ENCODE measurements at places on chromosomes 2 and 18.

- no peak for DNase-seq
Observed at GRCh38 chr2:206708286-206708685, 9.9 kb downstream of the DYTN start.

DNA sequence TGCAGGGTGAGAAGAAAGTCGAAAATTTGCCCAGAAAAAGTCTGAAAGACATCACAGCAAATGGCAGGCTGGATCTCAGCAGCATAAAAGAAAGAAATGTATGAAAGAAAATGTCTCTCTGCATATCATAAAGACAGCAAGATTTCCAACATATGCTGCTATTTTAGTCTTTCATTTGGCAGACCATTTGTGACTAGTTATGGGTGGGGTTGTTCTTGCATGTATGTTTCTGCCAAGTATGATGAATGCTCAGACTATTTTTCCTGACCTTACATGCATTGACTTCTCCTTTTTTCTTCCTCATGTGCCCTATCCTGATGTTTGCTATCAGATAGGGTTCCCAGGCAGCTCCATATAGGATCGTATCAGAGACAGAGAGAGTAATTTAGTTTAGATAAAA is 58.5 kb upstream of the PARD3B start:
- no peak for DNase-seq

GRCh38 chr2:111139637-111140317 is 19.1 kb downstream of the BCL2L11 start:
- DNase-seq = peak; percentile 31

DNA sequence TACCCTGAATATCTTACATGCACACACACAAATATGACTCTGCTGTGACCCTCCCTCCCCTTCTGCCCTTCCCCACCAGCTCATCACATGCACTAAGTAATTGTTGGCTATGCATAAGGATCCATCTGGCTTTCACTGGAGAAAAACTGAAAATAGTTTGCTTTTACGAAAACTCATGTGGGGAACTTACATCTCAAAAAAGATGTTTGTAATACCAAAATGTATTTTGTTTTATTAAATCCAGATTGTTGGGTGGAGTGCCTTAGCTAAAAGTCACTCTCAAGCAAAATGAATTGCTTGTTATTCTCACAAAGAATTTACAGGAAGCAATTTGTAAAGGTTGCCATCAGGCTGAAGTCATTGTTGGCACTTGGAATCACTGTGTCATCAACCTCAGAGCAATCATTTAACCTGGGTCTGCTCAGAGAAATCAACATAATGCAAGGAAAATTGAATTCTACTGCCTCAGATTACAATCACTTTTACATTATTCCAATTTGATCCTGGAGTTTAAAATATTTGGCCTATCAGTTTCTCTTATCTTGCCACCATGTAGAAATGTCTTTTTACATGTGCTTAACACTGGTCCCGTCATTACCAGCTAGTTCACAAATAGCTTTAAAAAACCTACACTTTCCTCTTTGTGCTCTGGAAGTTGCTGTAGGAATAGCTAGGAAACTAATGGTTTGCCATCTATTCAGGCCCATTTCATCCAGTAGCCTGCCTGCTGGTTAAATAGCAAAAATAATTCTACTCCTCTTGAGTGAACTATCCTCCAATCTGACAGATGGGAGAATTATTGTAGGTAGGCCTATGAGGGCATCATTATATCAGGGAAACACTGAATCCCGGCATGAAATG is 90.3 kb upstream of the TMEM17 start:
- DNase-seq = peak; percentile 80

DNA sequence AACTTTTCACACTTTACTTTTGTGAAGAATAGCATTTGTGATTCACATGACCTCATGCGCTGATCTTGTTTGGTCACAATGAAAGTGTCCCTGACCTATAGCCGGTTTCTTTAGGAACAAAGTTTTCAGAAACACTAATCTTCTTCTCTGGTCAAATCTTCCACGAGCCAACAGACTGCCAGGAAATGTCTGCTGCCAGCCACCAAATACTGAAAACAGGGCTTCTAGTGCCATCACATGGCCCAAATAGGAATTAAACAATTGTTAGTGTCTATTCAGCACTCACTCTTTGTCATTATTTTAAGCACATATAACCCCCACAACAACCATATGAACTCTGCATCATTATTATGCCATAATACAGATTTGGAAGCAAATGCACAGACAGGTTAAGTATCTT is 286.5 kb upstream of the SYT4 start:
- DNase-seq = peak; percentile 48

DNA sequence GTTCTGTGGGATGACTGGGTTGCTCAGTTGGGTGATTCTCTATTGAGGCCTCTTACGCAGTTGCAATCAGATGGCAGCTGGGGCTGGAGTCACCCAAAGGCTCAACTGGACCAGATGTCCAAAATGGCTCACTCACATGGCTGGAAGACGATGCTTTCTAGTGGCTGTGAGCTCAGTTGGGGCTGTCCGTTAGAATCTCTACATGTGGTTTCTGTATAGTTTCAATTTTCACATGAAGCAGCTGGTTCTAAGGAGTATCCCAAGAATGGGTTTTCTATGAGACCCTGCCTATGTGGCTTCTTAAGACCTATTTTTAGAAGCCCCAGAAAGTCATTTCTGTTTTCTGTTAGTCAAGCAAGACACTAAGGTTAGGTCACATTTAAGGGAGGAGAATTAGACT is 4.4 kb downstream of the XRCC5 start:
- no peak for DNase-seq

- no peak for DNase-seq
Observed at GRCh38 chr2:150282357-150282756, 205.1 kb downstream of the RND3 start.

DNA sequence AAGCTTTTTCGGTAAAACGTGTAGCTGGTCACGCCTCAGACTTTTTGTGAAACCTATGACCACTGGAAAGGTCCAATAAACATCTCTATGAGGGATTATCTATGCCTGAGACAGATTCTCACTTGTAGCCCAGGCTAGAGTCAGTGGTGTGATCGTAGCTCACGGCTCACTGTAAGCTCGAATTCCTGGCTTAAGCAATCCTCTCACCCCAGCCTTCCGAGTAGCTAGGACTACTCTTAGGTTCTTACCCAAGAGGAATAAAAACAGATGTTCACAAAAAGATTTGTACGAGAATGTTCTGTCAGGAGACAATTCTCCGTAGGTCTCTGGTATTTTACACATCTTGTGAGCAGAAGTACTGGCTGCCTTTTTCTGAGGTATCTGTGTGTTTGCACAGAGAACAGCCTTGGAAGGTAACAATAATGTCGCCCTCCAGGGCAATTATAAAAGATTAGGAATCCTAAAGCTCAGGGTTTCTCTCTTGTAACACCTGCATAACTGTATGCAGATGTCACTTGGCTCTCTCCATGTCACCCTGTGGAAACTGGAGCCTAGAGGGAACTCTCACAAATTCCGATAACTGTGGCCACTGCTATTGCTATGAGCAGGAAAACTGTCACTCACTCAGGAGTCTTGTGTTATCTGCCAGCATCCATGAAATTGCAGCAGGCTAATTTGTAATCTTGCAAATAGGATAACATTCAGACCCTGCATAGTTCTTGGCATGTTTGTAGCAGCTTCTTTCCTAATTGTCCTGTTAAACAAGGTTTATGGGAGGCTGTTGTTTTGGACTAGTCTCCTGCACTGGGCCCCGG is 25.5 kb upstream of the RALBP1 start:
- no peak for DNase-seq

DNA sequence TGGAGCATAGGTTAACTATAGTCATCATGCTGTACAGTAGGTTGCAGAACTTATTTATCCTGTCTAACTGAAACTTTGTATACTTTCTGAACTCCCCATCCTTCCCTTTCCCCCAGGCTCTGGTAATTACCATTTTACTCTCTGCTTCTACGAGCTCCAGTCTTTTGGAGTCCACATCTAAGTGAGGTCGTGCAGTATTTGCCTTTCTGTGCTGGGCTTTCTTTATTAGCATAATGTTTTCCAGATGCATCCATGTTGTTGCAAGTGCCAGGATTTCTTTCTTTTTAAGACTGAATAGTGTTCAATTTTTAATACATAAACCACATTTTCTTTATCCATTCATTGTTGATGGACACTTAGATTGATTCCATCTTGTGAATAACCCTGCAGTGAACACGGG is 464.1 kb downstream of the TGIF1 start:
- DNase-seq = no peak

- no peak for DNase-seq
Observed at GRCh38 chr2:47724221-47724981, 58.5 kb upstream of the MSH6 start.

DNA sequence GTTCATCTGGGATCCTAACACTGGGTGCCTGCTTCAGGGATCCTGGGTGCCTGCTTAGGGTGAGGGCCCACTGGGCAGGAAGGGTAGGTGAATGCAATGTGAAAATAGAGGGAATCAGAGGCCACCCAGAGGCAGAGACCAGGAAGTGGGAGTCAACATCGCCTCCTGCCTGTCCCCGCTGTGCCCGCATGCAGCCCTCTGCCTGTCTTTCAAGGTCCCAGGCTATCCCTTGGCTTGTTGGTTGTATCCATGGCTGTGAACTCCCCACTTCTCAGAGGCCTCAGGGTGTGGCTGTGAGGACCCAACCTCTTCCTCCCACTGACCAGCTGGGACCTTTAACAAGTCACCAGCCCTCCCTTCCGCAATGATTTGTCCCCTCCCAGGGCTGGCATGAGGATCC is 26.5 kb downstream of the PSD4 start:
- DNase-seq = no peak

- DNase-seq = peak; percentile 53
Observed at GRCh38 chr18:48230467-48231113, 178.6 kb downstream of the ZBTB7C start.

DNA sequence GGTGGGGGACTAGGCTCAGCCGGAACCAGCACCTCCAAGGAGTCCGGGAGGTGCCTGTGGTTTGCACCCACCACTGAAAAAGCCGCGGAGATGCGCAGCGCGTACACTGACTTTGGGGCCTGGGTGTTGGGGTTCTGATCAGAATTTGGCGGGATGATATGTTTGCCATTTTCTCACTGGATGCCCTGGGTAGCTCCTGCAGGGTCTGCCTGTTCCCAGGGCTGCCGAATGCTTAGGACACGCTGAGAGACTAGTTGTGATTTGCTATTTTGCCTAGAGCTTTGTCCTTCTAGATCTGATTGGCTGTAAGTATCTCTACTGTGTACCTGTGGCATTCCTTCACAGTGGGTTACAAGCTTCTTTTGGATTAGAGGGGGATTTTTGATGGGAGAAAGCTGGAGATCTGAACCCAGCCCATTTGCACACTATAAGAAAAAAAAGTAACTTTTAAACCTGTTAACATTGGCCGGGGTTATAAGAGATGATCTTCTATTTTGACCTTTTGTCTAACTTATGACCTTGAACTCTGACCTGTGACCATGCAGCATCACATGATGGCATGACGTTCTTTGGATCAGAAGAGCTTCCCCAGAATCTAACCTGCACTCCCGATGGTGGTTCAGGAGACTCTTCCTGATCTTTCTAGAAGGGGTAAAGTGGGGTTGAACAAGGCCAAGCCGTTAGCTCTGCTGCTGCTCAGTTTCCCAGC is 1.6 kb downstream of the KCNE4 start:
- DNase-seq = peak; percentile 16

- no peak for DNase-seq
Observed at GRCh38 chr2:150880986-150881385, 380.7 kb downstream of the RBM43 start.

DNA sequence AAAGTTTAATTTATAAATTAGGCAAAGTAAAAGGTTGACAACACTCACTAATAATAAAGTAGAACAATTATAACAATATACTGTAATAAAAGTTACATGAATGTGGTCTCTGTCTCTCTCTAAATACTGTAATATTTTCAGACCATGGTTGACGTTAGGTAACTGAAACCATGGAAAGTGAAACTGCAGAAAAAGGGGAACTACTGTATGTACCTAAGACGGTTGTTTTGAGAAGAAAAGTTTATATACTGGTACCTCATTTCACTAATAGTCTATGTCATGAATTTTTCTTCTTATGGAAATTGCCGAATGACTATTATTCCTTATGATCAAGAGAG is 166.7 kb upstream of the ZNF521 start:
- no peak for DNase-seq

GRCh38 chr2:27798486-27798885 is 27.0 kb downstream of the MRPL33 start:
- DNase-seq = no peak

DNA sequence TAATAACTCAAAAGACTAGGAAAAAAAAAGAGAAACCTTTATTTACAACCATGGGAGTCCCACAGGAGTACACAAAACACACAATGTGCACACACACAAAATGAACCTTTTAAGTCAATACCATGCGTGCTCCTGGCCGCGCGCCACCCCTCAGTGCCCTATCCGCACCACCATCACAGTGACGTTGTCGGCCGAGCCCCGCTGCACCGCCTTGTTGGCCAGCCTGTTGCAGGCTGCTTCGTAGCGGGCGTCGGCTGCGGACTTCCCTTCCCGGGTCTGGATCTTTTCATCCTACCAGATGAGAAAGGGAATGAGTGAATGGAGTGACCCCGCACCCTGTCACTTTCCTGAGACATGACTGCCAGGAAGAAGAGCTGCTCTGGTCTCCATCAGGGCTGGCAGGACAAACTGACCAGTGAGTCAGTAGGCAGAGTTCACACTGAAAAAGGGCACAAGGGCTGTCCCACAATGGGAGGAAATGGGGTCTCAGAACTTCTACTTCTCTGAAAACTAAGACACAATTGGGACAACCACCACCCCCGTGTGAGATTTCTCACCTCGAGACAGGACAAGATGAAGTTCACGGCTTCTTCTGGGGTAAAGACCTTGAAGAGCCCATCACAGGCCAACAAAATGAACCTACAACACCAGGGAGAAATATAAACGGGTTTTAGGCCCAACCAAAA is 11.8 kb downstream of the ERFE start:
- DNase-seq = no peak

GRCh38 chr2:65487404-65487803 is 55.0 kb upstream of the SPRED2 start:
- no peak for DNase-seq

DNA sequence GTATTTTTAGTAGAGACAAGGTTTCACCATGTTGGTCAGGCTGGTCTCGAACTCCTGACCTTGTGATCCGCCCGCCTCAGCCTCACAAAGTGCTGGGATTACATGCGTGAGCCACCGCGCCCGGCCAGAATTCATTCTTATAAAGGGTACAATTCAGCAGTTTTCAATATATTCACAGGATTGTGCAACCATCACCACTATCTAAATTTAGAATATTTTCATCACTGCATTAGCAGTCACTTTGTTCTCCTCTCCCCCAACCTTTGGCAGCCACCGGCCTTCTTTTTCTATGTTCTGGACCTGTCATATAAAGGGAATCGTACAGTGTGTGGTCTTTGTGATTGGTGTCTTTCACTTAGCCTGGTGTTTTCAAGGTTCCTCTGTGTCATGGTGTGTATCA is 40.7 kb downstream of the TCF7L1 start:
- no peak for DNase-seq

Measured in astrocyte of the spinal cord (primary cell).